ENCODE measurements at places on chromosomes 6 and 20.

- peak; percentile 80 for DNase-seq
Observed at GRCh38 chr6:154403788-154404187, 47.2 kb upstream of the IPCEF1 start.

- no peak for DNase-seq
Observed at GRCh38 chr6:40410821-40411220, 176.3 kb downstream of the LRFN2 start.

GRCh38 chr20:25511183-25511582 is 74.1 kb downstream of the NINL start:
- DNase-seq: no peak

DNA sequence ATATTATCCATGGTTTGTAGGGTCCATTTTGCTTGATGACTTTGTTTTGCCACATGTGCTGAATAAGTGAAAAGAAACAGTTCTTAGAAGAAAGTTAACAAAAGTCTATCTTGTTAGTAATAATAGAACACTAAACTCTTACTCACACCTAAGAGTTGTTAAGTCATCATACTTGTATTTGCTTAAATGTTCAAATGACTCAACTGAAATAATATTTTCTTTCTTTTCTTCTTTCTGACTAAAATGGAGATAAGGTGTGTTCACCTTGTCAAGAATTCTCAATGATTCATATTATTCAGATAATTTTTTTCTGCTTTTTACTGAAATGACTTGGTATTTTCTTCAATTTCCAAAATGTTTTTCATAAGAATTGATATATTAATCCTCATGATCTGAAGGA is 327.2 kb downstream of the HTR1B start:
- DNase-seq: no peak

GRCh38 chr6:38906582-38906981 is 142.0 kb upstream of the GLP1R start:
- DNase-seq: no peak

DNA sequence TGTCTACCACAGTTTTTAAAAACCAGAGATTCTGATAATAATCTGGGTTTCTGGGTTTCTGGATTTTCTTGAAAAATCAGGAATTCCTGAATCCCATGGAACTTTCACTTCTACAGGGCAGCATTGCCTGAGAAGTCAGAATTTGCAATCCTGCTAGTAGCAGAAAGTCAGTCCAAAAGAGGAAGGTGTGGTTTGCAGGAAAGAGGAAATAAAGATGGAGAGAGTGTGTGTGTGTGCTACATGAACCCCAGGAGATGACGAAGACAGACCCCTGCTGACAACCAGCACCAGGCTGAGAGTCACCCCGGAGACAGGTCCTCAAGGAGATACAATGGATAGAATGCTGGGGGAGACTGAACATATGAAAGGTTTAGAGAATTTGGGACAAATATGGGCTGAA is 44.9 kb downstream of the PRND start:
- no peak for DNase-seq

DNA sequence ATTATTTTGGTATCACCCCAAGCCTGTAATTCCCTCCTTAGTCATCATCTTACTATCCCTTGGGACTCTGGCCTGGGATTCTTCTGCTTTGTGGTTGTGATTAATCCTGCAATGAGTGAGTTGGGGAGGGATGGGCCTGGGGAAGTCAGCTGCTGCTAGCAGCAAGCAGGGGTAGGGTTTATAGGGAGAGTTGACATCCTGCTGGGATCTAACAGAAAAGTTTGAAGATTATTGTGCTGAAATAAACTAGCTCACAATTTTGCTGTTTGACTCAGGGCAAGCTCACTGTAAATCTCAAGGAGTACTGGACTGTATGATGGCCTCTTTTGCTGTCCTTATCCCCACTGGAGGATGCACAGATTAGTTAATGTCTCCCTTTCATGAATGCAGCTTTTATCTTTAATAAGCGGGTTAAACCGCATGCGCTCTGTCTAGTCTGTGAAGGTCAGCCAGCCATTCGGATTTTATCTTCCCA is 83.4 kb downstream of the JARID2 start:
- peak; percentile 99 for DNase-seq
